Lower lobe of right lung (tissue), 2 donors: ENCODE measurements at places on chromosomes 16 and 17.
A peak's percentile ranks its signal among the peaks of the same experiment; 100 is the strongest.

DNA sequence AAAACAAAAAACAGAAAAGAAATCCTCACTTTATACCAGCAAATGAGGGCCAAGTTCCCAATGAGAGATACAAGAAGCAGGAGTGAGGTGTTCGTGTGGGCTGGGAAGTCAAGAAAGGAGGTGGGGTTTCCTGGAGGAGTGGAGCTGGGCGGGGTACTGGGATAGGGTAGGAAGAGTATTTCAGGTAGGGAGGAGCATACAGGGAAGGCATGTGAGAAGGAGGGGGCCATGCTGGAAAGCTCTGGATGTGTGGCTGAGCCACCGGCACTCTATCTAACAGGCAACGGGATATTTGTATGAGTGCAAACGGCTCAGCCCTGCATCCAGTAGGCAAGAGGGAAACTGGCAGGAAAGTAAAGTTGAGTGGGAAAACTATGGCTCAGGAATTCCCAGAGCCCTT is 4.2 kb downstream of the OR3A2 start:
- H3K27ac ChIP-seq, result no peak overlapping the region
- DNase-seq, result no peak
- no peaks in the 10 kb centered on the region for H3K4me1 ChIP-seq
- peaks cover 35% of the 10 kb centered on the region for H3K27me3 ChIP-seq
- no peak overlapping the region for H3K4me3 ChIP-seq

DNA sequence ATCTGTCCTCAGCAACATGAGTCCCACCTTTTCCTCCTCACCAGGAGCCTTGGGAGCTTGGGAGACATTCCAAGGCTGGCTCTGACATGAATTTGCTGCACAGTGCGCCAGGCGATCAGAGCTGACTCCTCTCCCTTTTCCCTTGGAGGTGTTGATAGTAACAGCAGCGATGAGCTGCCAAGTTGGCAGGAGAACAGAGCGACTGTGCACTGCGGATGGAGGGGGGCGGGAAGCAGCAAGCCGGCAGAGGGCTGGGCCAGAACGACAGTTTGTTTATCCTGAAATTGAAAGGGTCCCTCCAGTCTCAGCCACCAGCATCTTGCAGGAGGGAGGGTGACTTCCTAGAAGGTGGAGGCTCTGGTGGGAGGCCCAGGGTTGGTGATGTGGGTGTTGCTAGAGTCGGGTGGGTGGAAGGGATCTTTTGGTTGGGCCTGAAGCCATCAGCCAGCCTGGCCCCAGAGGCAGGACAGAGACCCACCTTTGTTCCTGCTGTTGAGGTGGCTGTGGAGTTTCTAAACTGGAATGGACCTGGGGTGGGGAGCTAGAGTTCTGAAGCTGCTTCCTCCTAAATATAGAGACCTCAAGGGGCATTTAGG is 22.5 kb upstream of the DYNLL2 start:
- H3K27ac ChIP-seq, result no peak overlapping the region
- peaks cover 8% of the 10 kb centered on the region for H3K4me1 ChIP-seq
- no peaks in the 10 kb centered on the region for H3K36me3 ChIP-seq
- H3K27me3 ChIP-seq, result no peaks in the 10 kb centered on the region
- H3K4me3 ChIP-seq, result no peak overlapping the region

GRCh38 chr16:22912654-22913053 is 98.7 kb downstream of the HS3ST2 start:
- H3K27ac ChIP-seq, result no peak overlapping the region
- no peaks in the 10 kb centered on the region for H3K27me3 ChIP-seq
- no peaks in the 10 kb centered on the region for H3K36me3 ChIP-seq

- peaks cover 16% of the 10 kb centered on the region for H3K4me1 ChIP-seq
- H3K27me3 ChIP-seq, result no peaks in the 10 kb centered on the region
- no peak for DNase-seq
- peak overlapping the region; percentile 74 for H3K27ac ChIP-seq
These were observed 7.8 kb upstream of the RHOT2 start for GRCh38 chr16:660132-660458.

- H3K27ac ChIP-seq, result peak within 1 kb of the TSS; percentile 84
- peak; percentile 81 for DNase-seq
- peaks cover 52% of the 10 kb centered on the region for H3K4me1 ChIP-seq
- no peaks in the 10 kb centered on the region for H3K36me3 ChIP-seq
- no peaks in the 10 kb centered on the region for H3K27me3 ChIP-seq
These were observed at the start of gene ICAM2 for GRCh38 chr17:64020056-64020766. Gene ICAM2 (minus strand): TSS chr17:64020633. CDS start chr17:64006691, 13,942 bp downstream.
